ENCODE measurements at places on chromosomes 7 and 10. TPM values are rescaled to one million over a fixed set of nuclear protein-coding genes. Genes with fewer than 3 reads are reported as not detected.

SPDYE3 gene
- total RNA-seq: not detected

WDFY4 gene
- 14.9 TPM for total RNA-seq

SFRP4 gene
- 53.3 TPM for total RNA-seq

TSPAN12 gene
- total RNA-seq: 10.8 TPM

OPN1SW gene
- total RNA-seq: not detected

- DNase-seq: no peak
Observed at GRCh38 chr7:46569133-46569465, 648.0 kb upstream of the IGFBP3 start.

CCL26 gene
- total RNA-seq: not detected

- no peak for DNase-seq
Observed at GRCh38 chr10:35711615-35712411, 69.7 kb upstream of the FZD8 start.

DNA sequence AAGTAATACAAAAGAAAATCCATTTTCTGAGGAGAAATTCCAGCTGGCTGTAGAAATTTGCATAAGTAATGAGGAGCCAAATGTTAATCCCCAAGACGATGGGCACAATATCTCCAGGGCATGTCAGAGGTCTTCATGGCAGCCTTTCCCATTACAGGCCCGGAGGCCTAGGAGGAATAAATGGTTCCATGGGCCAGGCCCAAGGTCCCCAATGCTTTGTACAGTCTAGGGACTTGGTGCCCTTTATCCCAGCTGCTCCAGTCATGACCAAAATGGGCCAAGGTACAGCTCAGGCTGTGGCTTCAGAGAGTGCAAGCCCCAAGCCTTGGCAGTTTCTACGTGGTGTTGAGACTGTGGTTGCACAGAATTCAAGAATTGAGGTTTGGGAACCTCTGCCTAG is 182.5 kb downstream of the GPR158 start:
- no peak for DNase-seq

NAT16 gene
- not detected for total RNA-seq

DNA sequence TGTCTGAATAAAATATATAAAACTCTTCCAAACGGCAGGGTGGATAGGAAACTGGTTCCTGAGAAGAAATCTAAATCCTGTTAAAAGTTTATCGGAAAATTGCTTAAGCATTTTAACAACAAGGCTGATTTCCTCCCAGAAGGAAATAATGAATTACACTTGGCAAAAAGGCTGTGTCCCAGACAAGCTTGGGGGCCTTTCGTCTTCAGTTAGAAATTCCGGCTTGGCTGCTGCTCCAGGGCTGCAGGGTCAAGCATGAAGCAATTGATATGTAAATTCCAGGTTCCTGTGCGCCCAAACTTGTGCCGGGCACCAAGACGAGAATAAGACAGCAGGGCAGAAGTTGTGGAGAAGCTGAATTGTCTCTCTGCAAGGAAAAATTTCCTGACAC is 38.0 kb upstream of the LBX1 start:
- DNase-seq: no peak

ARID5B gene
- total RNA-seq: 60.7 TPM

FAM221A gene
- total RNA-seq: 16.8 TPM

SRI gene
- 85.2 TPM for total RNA-seq

DNA sequence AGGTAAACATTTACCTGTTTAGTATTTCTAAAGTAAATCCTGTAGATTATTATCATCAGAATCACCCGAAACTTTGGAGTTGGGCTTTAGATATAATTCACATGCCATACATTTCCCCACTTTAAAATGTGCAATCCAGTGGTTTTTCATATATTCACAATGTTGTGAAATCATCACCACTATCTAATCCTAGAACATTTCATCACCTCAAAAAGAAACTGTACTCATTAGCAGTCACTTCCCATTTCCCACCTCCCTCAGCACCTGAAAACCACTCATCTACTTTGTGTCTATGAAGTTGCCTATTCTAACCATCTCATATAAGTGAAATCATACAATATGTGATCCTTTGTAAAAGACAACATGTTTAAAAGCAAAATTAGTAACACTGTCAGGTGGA is 182.6 kb downstream of the FZD1 start:
- no peak for DNase-seq

GRCh38 chr7:115511330-115511729 is 519.2 kb downstream of the TFEC start:
- no peak for DNase-seq

NPY4R2 gene
- not detected for total RNA-seq

DNA sequence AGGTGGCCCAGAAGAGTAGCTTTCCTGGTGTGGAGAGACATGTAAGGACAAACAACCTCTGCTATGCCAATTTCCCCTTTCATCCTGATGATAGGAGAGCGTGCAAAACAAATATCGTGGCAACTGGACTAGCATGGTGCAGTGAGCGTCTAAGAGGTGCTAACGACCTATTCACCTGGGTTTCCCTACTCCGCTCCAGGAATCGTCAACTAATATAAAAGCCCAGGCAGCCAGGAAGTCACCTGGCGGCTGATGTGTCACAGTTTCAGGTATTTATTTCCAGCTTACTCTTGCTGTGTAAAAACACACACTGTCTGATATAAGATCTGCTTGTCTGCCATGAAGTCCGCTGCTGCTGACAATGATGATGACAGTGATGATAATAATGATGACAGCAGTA is 56.5 kb upstream of the EFCAB10 start:
- DNase-seq: no peak

DNA sequence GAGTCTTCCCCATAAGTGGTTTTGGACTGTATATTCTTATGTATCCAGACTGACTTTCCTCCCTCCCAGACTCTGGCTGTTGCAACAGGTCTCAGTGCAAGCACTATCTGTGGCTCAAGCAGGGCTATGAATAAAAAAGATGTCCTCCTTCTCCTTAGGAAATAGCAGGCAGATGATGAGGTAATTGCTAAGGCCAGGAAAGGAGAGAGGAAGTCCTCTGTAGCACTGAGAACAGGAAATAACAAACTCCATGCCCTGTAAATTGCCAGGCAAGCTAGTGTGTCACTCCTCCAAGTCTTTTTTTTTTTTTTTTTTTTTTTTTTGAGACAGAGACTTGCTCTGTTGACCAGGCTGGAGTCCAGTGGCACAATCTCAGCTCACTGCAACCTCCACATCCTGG is 900.1 kb downstream of the TYW1 start:
- DNase-seq: no peak

DNA sequence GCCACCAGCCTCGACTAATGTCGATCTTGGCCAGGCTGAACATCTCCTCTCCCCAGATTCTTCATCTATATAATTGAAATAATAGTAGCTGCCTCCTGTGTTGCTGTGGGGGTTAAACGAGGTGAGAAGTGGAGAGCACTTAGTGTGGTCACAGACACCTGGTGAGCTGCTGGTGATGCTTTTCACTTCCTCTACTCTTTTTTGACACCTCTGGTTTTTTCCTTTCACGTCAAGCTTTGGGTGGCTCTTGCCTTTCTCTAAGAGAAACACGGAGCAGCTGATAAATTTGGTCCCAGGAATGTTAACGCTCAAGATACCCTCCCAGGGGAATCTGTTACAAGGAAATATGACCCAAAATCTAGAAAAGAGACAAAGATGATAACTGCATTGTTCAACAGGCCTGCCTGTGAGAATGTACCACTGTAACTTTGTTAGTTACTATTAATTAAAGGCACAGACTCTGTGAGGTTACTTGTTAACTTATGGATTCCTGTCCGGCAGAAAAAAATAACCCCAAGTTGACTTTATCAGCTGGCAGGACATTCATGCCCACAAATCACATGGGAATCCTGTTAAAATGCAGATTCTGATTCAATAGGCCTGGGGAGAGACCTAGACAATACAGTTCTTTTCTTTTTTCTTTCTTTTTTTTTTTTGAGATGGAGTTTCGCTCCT is 9.5 kb upstream of the NPFFR1 start:
- no peak for DNase-seq

DNA sequence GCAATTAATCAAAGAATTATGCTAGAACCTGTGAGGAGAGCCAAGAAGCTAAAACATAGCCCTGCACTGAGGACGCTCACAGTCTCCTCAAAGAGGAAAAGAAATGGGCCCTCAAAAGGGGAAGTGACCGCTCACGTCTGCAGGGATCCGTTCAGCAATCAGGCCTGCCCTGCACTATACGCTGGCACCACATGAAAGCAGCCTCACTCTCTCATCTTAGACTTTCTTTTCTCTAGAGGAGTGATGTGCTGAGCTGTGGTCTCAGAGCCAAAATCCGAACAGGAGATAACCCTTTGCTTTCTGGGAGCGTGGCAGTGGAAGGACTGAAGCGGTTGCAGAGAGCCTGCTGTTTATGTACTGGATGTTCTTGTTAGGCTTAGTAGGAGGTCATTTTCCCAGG is 6.3 kb upstream of the IL2RA start:
- DNase-seq: no peak

DNA sequence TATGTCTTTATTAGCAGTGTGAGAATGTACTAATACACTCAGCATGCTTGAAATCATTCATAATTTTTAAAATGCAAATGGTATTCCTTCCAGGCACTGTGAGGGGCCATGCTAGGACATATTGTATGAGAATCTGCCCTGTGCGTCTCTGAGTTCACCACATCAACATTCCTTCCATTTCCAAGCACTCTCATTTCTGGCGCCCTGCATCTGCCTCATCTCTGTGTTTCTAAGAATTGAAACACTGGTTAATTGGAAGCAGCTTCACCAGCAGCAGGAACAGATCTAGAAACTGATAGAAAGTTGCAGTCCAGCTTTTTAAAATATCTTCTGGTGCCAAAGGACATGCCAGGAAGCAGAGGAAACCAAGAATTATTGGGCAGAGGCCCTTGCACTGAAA is 555.9 kb upstream of the DPP6 start:
- no peak for DNase-seq

APBB1IP gene
- 8.4 TPM for total RNA-seq

DNA sequence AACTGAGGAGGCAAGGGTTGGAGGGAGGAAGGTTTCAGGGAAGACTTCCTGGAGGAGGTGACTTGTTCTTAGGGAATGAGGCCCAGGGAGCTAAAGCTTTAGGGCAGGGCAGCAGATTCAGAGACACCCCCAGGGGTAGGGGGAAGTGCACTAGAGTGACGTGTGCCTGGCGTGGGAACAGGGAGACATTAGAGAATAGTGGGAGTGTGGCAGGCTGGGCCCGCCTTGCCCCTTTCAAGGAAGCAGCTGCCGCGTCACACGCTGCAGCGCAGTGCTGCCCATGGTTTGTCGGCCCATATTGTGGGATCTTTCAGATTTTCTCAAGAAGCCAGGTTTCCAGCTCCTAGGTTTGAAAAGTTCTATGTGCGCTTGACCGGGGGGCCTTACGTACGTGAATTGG is 139.4 kb downstream of the LHPP start:
- no peak for DNase-seq

DNA sequence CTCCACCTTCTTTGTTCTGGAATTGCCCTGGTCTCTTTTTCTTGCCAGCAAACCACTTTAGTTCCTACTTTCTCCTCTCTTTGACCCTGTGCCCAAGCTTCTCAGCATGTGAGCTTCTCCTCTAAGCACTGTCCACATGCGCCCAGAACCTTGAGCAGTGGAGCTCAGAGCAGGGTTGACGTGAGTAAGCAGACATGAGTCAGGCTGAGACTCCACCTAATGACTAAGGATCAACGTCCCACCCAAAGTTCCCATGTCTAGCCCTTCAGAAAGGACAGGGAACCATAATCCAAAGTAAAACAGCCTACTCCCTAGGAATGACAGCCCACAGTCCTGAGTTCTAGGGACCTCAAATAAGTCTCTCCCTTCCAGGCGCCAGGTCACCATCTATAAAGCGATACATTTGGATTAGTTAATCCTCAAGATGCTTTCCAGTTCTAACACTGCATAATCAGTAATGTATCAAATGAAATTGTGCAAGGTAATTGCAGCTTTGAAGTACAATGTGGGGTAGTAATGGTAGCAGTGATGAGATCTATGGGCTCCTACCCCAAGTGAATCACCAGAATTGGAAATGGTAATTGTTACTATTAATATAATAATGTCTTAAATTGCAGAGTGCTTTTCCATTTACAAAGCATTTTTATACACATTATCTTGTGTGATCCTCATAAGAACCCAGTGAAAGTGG is 44.5 kb downstream of the KCNMA1 start:
- DNase-seq: peak; percentile 48

GRCh38 chr7:111223802-111224253 is 132.9 kb downstream of the LRRN3 start:
- DNase-seq: no peak

All from thoracic aorta (tissue), 2 donors.